Muscle of arm (tissue), 14 donors: ENCODE measurements at places on chromosomes 12 and 14.

- DNase-seq = peak; percentile 44
Measured at GRCh38 chr12:90245391-90245790, 536.8 kb upstream of the ATP2B1 start.

DNA sequence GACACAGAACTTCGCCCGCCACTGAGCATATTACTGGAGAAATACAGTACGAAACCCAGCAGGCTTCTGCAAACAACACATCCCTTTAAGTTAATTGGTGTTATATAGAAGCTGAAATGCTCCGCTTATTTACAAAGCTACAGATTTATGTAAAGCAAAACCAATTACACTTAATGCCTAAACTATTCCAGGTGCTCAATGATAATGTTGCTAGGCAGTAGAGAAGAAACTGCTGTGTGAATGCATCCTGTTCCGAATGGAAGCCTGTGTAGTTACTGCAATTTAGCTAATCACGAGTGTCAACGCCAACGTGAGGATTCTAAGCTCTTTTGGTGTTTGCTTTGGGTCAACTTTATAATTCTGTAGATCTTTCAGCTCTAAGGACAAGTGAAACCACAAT lies 89.8 kb downstream of the SLC15A5 start:
- DNase-seq = no peak

GRCh38 chr14:77338302-77338701 lies 17.5 kb downstream of the GSTZ1 start:
- DNase-seq = no peak

- peak; percentile 12 for DNase-seq
Measured at GRCh38 chr14:64879635-64880220, at the start of gene SPTB. TSS of gene SPTB (minus strand) at chr14:64879907. CDS start at chr14:64823094, 56,813 bp downstream.

GRCh38 chr12:52351196-52352059 lies 15.9 kb downstream of the KRT85 start:
- no peak for DNase-seq

DNA sequence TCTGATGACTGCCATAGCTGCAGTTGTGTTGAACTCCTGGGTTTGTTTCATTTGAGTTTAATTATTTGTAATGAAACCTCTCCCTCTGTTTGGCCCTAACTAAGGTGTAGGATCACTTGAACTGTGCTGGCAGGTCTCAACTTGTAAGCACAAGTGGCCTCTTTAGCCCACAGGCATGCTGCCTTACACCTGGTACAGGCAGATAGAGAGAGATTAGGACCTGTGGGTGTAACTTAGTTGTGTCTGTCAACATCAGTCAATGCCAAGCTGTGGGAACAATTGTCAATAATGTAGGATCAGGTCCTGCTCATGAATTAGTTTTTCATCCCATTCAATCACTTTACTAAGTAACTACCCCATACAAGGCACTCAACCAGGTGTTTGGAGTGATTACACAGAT lies 263.0 kb upstream of the G2E3 start:
- DNase-seq = no peak

GRCh38 chr14:77862154-77862786 lies 62.4 kb downstream of the ADCK1 start:
- peak; percentile 56 for DNase-seq

- DNase-seq = no peak
Measured at GRCh38 chr14:99512110-99512449, 30.9 kb downstream of the CCNK start.

GRCh38 chr14:93994919-93995682 lies 2.0 kb upstream of the CCDC197 start:
- DNase-seq = peak; percentile 21

- no peak for DNase-seq
Measured at GRCh38 chr12:51901121-51901817, 6.0 kb upstream of the ACVRL1 start.

- no peak for DNase-seq
Measured at GRCh38 chr14:103692871-103693270, 22.4 kb downstream of the XRCC3 start.

GRCh38 chr14:30387871-30388270 lies 171.1 kb upstream of the G2E3 start:
- DNase-seq = peak; percentile 59
